HuH-7 (cell line): ENCODE measurements at places on chromosomes 1 and 21.

DNA sequence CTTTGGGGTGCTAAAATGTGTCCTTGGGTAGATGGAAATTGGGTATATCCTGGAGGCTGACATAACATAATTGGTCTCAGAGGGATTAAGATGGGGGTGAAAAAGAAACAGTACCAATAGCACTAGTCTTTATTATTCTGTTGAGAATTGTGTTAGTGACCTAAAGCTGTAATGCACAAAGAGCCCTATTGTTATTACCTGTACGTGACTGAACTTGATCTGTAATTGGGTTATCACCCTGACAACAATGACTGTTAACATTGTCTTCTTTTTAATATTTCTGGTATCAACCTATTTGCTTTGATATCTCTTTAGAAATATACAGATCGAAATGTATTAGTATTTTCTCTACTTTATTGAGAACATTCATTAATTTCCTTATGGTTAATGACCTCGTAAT lies 147.6 kb downstream of the NEK7 start:
- DNase-seq, result no peak

DNA sequence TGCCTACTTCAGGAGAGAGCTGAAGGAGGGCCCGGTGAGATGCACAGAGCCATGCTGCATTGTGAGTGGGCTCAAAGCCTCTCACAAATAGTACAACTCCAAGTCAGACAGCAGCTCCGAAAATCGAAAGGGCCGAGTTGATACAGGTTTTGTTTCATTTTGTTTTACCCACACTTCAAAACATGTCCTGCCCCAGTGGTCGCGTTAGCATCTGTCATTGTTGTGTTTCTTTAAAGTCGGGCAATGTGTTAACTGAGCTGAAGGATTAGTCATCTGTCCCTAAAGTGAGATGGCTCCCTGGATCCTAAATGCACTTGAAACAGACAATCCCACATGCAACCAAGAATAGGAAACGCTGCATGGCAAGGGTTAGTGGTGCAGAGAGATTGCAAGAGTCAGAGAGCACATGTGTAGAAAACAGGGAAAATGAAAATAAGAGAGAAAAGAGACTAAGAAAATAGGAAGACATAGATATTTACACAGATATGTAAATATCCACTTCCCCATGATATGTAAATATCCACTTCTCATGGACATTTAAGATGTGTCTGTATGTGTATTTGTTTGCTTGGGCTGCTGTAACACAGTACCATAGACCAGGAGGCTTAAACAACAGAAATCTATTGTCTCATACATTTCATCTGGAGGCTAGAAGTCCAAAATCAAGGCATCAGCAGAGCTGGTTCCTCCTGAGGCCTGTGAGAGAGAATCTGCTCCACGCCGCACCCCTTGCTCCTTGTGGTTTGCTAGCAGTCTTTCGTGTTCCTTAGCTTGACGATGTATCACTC lies 131.4 kb upstream of the RAB4A start:
- no peak for DNase-seq

DNA sequence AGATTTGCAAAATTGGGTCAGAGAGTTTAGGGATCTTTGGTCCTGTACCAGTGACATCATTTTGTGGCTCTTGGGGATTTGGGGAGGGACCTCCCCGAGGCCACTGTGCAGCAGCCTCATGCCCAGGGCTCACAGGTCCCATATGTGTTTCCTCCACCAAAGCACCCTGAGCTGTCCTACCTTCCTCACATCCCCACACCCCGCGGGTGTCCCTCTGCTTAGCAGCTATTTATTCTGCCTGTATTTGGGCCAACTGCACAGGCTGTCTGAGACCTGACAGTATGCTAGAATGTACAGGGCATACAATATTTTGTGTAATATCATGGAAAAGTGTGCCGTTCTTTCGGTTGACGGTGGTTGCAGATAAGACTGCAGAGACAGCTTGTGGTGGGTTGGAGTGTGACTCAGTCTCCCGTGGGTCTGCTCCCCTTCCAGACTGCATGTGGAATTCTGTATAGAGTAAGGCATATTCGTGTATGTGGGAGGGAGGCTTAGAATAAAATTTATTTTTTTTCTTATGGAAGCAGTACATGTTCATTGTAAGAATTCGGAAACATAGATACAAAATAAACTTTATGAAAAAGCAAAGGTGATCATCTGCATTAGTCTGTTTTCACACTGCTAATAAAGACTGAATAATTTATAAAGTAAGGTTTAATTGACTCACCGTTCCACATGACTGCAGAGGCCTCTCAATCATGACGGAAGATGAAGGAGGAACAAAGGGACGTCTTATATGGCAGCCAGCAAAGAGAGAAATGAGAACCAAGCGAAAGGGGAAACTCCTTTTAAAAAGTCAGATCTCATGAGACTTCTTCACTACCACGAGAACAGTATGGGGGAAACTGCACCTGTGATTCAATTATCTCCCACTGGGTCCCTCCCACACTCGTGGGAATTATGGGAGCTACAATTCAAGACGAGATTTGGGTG lies 84.4 kb downstream of the ADARB1 start:
- DNase-seq, result no peak

- no peak for DNase-seq
Observed at GRCh38 chr1:94627771-94628498, 86.4 kb upstream of the F3 start.
